Urinary bladder (tissue), 4 donors: ENCODE measurements at places on chromosomes 7 and 10.

- DNase-seq = no peak
These were observed 169.5 kb upstream of the PFKP start for GRCh38 chr10:2897619-2898508.

DNA sequence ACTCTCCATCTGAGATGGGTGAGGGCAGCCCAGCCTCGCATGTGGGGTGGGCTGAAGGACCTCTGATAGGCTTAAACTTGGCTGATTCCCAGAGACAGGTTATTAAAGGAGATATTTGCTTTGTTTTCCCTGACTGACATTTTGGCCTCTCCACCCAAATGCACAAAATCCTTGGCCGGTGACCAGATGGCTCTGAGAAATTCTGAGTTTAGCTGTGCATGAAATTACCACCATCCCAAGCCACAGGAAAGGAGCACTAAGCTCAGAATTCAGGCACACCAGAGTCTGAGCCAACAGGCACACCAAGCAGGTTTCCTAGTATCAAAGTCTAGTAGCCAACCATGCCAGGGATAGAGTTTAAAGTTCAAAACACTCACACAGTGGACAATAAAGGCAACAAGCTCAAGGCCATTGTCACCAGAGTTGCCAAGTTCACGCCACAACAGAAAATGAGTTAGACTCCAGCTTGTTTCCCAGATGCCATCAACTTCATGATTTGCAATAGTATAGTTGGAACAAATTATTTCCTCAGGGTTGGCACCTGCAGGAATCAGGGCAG, 387.6 kb downstream of the KCNMA1 start:
- no peak for DNase-seq

DNA sequence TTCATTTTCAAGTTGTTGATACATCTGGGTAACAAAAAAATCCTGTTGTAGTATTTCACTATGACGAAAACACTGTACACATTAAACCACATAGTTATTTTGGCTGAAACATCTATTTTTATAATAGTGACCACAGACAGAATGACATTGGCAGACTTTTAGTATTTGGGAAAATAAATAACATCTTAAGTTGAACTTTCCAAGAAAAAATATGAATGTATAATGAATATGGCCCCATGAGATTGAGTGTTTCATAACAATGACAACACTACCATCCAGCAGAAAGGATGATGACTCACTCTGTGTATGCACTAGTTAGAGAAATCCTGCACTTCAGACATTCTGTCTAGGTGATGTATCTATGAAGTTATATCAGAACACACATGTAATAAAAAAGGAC, 118.1 kb downstream of the SEMA3D start:
- DNase-seq = no peak

- DNase-seq = no peak
These were observed 346.6 kb upstream of the KLF6 start for GRCh38 chr10:4131407-4132215.

GRCh38 chr10:60565492-60565891, 175.8 kb upstream of the ANK3 start:
- DNase-seq = no peak

GRCh38 chr10:35335133-35336083, 901 bp upstream of the CCNY start:
- no peak for DNase-seq

- DNase-seq = no peak
These were observed 177.6 kb upstream of the NAMPT start for GRCh38 chr7:106462365-106462859.

- no peak for DNase-seq
These were observed 14.4 kb upstream of the YWHAG start for GRCh38 chr7:76372984-76373833.
